Stimulated activated CD4-positive, alpha-beta T cell treated with anti-CD3 and anti-CD28 coated beads, Interleukin-15, amount 100 ng/mL, for 48 hours (primary cell): ENCODE measurements at places on chromosomes 3 and 15.

GRCh38 chr15:81384891-81385720, 11.1 kb upstream of the TMC3 start:
- no peak for DNase-seq

GRCh38 chr3:195284842-195285241, 13.9 kb upstream of the XXYLT1 start:
- no peak for DNase-seq

GRCh38 chr15:72451224-72451623, 22.9 kb upstream of the ARIH1 start:
- no peak for DNase-seq

DNA sequence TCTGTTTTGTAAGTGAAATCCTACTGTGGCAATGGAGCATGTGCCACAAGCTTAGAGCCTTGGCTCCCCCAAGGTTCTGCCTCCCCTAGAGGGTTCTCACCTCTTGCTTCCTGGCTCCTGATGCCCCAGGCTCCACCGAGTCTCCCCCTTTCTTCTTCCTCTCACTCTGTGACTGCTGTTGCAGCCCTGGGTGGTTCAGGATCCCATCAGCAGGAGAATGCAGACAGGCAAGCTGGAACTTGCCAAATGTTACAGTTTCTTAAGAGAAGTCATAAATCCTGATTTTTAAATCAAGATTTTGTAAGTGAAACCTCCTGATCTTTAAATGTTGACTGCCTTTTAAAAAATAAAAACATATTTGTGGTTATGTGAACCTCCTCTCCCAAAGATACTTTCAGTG, 133.9 kb downstream of the CCNL1 start:
- no peak for DNase-seq

DNA sequence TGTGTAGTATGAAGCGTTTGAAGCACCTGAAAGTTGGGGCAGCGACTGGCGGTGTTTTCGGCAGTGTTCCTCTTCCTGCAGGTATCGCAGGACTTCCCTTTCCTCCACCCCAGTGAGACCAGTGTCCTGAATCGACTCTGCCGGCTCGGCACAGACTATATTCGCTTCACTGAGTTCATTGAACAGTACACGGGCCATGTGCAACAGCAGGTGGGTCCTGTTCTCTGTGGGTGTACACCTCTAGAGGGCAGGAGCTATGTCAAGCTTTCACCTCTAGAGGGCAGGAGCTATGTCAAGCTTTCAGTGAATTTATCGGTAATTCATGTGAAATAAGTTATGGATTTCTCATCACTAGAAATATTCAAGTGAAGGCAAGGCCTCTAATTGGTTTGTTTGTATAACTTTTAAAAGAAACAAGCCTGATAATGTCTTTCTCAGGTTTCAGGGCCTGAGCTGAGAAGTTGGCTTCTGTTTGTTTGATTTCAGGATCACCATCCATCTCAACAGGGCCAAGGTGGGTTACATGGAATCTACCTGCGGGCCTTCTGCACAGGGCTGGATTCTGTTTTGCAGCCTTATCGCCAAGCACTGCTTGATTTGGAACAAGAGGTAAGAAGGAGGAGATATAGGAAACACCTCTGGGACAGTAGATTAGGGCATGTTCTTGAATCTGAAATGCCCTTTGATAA, 5.3 kb downstream of the TUBGCP4 start:
- DNase-seq = no peak
